Fibroblast of villous mesenchyme (primary cell): ENCODE measurements at places on chromosomes 4 and X. TPM values are rescaled to one million over a fixed set of nuclear protein-coding genes. Genes with fewer than 3 reads are reported as not detected.

ITGB1BP2 gene
- 3.5 and 6.5 TPM in 2 replicates for total RNA-seq

LUZP4 gene
- total RNA-seq, result not detected in 2 replicates

MAGIX gene
- total RNA-seq, result 1.9 and 2.2 TPM in 2 replicates

PHEX gene
- total RNA-seq, result 0.43 and 0.97 TPM in 2 replicates

PCDH7 gene
- 53.1 and 122 TPM in 2 replicates for total RNA-seq

VCX2 gene
- total RNA-seq, result not detected in 2 replicates

PABPC1L2A gene
- total RNA-seq, result not detected in 2 replicates

DNA sequence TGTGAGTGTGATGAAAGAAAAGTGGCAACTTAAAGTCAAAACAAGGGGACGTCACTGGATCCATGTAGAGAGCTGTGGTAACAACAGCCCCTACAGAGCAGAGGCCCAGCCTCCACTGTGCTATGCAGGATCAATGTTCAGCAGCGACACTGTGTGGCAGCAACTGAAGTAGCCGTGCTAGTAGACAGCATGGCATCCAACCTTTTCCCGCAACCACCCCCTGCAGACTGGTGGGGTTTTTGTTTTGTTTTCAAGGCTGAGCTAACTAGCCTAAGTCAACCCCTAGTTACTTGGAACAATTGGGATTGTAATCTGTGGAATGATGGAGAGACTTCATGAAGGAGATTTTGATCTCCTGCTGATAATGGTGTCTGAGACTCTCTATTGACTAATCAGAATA, 44.4 kb upstream of the PPARGC1A start:
- no peak for DNase-seq

GRCh38 chr4:144591401-144591800, 54.6 kb upstream of the HHIP start:
- peak; percentile 88 for DNase-seq

DNA sequence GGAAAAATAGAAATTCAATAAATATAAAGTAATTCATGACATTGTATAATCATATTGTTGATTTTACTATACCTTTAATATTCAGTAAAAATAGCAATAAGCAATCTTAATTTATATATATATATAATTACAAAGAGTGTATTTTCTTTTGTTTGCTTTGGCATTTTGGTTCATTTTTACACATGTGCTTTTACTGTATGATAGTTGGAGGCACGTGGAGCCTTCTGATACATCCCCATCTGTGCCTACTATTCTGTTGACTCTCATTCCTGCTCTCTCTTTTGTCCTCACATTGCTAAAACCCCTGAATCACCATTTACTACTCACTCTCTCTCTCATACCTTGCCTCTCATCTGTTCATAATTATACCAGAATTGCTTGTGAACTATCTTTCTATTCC, 106.4 kb upstream of the NDST4 start:
- no peak for DNase-seq

GRCh38 chrX:116413273-116413672, 23.1 kb upstream of the SLC6A14 start:
- no peak for DNase-seq
